NCI-H2081 (cell line): ENCODE measurements at places on chromosomes 6 and 20.

GRCh38 chr6:150844371-150844770 lies 21.1 kb upstream of the MTHFD1L start:
- DNase-seq = no peak

- peak; percentile 74 for DNase-seq
Measured at GRCh38 chr6:31680226-31681134, at the start of gene LY6G5C. Gene LY6G5C (minus strand): TSS chr6:31681067. CDS start chr6:31680373, 694 bp downstream.

- no peak for DNase-seq
Measured at GRCh38 chr6:34455831-34456230, 10.0 kb upstream of the PACSIN1 start.

DNA sequence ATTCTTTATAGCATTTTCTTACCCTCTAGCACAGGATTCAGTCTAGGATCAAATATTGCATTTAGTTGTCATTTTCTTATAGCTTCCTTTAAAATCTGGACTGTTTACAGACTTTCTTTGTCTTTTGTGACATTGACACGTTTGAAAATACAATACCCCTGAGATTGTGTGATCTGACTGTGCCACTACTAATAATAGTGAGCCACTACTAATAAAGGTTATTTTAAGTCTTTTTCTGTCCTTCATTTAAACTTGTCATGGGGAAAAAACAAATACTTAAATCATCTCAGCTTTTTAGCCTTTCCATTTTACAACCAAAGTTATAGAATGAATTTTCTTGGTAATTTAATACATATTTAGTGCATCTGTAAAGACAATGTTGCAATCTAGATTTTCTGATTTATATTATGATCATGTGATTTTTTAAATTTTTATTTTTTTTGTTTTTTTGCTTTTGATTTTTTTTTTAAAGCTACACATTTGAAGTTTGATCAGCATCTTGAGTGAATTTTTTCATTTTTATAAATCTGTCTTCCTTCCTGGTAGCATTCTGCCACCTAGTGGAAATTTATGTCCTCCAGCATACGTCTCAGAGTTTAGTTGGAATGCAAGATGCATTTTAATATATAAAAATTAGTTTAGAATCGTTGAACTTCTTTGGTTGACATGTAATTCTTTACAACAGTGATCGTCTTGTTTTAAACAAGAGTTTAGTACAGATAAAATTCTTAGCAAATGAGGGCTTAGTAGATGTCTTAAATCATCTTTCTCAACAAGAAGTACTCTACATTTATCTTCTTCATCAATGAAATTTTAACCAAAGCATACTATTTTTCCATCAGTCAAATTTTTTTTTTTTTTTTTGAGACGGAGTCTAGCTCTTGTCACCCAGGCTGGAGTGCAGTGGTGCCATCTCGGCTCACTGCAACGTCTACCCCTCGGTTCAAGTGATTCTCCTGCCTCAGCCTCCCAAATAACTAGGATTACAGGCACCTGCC lies 119.4 kb downstream of the NCOA3 start:
- DNase-seq = peak; percentile 25

DNA sequence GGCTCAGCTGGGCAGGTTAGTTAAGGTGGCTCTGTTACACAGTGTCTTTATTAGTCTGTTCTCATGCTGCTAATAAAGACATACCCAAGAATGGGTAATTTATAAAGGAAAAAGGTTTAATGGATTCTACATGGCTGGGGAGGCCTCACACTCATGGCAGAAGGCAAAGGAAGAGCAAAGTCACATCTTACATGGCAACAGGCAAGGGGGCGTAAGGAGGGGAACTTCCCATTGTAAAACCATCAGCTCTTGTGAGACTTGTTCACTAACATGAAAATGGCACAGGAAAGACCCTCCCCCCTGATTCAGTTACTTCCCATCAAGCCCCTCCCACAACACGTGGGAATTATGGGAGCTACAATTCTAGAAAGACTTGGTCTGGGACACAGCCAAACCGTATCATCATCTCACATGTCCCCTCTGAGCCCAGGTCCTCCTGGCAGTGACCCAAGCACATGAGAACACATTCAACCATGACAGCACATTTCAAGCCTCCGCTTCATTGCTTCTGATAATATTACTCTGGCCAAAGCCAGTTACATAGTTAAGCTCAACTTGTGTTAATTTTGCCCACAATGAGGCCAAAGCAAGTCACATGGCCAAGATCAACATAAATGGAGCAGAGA lies 383.9 kb downstream of the PLCB1 start:
- DNase-seq = no peak

DNA sequence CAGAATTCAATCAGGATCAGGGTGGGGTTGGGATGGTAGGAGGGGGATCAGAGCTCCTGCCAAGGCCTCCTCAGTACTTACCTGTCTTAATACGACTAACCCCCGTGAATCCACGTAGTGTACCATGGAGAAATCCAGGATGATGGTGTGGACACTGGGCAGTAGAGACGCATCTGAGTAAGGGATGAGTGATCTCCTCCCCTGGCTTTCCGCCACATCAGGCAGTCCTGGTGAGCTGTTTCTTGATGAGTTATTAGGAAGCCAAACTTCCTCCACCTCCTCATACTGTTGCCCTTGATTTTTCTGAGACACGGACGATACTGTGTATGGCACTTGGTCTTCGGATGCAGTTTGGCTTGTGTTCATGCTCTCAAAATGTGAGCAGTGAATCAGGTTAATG lies 34.2 kb upstream of the SRPK1 start:
- DNase-seq = no peak

DNA sequence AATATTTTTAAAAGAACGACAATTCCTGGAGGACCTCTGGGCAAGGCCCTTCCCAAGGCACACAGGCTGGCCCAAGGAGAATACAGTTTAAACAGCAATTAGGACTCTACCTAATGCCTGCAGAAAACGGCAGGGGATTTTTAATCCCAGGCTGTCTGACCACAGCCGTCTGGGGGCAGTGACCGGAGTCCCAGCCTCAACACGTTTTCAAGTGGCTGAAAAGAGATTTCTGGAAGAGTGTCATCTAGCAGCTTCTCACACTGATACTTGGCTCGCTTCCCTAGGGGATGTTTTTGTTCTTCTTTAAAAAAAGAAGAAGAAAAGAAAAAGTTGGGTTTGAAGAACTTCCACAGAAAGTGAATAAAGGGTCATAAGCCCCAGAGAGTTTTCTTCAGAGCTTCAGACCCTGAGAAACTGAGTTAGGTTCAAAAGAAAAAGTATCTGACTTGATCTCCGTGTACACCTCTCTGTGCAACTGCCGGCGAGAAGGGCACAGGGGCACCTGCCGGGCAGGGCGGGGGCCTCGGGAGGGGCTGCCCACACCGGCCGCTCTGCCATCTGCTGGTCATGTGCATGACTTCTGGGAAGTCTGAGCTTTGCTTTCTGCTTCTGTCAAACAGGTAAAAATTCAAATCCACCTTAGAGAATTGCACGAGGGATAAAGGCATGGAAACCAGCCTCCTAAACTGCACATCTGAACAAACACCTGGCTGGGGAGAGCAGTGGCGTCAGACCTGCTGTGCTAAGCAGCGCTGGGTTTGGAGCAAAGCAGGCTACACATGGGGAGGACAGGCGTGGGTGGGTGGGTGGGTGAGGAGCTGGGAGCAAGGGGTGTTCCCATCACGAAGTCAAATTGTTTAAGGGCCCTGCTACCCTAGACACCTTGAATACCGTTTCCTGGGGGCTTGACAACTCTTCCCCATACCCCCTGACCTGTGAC lies 33.0 kb downstream of the RRBP1 start:
- DNase-seq = peak; percentile 69

- no peak for DNase-seq
Measured at GRCh38 chr6:34757687-34758274, 476 bp downstream of the SNRPC start.

GRCh38 chr6:108608453-108609275 lies 47.9 kb downstream of the FOXO3 start:
- DNase-seq = no peak

- DNase-seq = no peak
Measured at GRCh38 chr6:14965424-14966075, 280.3 kb upstream of the JARID2 start.

- DNase-seq = no peak
Measured at GRCh38 chr6:163943607-163944385, 529.3 kb downstream of the QKI start.

GRCh38 chr20:1965520-1966351 lies 28.1 kb downstream of the PDYN start:
- DNase-seq = peak; percentile 73

GRCh38 chr20:44412402-44413144 lies 57.1 kb downstream of the HNF4A start:
- DNase-seq = no peak

- no peak for DNase-seq
Measured at GRCh38 chr6:30062471-30063178, 1.6 kb downstream of the POLR1H start.

DNA sequence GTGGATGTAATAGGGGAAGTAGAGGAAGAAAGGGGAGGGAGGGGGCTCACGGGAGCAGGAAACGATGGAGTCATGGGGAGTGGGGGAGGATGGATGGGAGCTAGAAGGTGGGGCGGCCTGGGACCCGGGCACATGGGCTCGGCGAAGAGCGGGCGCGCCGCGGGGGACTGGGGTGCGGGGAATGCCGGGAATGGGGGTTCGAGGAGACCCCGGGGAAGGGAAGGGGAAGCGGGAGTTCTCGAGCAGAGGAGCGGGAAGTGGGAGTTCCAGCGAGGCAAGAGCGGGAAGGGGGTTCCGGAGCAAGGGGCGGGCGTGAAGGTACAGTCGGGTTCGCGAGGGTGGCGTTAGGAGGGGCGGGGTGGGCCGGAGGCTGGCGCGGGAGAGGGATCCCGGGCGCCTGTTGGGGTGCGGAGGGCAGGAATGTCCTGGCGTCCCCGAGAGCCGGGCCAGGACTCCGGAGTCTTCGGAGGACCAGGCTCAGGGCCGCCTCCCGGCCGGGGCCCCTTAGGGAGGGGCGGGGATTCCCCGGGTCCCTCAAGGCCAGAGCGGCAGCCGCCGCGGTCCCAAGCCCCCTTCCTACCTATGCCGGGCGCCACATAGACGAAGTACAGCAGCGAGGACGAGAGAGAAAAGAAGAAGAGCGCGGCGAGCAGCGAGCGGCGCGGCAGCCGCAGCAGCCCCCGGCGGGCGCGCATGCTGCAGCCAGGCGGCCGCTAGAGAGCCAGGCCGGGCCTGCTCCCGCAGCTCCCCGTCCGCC lies 504 bp downstream of the B4GALT5 start:
- DNase-seq = no peak

GRCh38 chr20:60835876-60836275 lies 416.2 kb upstream of the CDH4 start:
- no peak for DNase-seq

GRCh38 chr6:85677234-85677956 lies 34.7 kb upstream of the SYNCRIP start:
- DNase-seq = no peak

DNA sequence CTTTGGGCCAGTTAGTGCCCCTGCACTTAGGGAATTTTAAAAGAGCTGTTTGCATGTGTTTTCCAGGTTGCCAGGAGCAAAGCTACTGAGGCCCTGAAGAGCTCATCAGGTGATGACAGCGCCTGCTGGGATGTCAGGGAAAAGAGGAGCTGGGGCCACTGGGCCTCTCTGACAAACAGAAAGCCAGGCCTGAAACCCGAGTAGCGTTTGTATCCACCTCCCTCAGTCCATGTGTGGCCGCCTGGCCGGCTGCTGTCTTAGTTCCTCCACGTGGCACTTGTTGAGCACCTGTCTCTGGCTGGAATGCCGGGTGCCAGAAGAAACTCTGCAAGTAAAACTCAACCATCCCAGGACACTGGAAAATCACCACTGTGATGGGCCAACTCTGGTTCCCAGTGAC lies 601.2 kb downstream of the CDH26 start:
- no peak for DNase-seq

DNA sequence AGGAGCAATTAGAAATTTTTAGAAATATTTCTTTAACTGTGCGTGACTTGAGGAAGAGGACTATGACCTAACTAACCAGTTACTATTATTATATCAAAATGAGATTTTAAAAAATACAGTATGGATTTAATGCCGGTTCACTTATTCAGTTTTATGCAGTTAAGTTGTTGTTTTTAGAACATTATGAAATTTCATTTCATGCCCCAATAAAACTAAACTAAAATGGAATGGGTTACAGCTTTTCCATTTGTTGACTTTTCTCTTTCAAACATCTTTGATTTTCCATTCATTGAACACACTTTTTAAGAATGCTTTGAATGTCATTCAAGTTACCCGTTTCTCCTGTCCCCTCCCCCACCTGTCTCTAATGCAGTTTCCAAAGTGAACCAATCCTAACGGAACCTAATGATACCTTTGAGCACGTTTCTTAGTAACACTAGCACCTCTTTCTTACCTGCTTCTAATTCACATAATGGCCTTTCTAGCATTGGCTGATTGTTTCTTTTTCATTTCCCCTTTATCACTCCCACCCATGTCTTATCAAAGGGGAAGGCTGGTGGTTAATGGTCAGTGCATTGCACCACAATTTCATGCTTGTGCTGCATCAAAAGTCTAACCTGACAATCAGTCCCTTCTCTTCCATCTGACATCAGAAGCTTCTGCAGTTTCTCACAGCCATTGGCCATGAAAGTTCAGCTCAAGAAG lies 262.2 kb upstream of the TAB2 start:
- no peak for DNase-seq

GRCh38 chr6:148520109-148520841 lies 177.6 kb downstream of the SASH1 start:
- DNase-seq = no peak

DNA sequence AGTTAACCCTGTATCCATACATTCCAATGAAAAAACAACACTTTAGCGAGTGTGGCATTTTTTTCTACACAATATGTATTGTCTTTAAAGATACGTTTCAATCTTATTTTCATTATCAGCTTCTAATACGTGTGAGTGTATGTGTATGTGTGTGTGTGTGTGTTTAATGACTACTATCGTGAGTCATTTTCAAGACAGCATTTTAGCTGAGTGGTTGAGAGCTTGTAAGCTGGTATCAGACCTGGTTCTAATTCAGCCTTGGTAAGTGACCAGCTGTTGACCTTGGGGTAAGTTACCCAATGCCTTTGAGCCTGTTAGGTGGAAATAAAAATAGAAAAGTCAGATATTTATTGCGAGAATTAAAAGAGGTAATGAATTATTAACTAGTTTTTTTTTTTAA lies 320.0 kb upstream of the NT5E start:
- DNase-seq = no peak

DNA sequence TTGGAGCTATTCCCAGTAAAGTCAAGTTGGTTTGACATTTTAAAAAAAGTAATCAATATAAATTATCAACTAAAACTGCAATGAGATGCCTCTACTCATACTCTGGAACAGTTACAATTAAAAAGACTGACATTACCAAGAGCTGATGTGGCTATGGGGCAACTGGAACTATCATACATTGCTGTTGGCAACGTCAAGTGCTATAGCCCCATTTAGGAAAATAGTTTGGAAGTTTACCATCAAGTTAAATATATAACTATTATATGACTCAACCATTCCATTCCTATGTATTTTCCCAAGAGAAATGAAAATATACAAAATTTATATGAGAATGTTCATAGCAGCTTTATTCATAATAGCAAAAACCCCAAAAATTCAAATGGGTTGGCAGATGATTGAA lies 111.4 kb upstream of the HDGFL1 start:
- no peak for DNase-seq

DNA sequence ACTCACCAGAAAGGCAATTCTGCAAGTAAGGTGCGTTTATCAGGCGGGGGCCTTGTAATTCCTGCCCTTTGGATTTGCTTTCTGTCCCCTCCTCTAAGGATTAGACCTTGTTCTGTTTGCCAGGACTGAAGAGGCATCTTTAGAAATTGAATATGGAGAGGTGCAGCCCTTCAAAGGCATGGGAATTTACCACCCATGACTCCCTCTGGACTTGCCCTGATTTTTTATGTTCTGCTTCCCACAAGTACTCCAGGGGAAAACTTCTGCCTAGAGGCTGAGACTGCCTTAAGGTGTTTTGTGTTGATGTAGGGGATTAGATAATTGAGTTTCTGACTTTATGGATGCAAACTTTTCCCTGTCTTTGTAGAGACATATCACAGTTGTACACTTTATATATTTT lies 30.2 kb downstream of the SYTL3 start:
- DNase-seq = no peak
